ENCODE measurements at places on chromosomes 7 and 10.

- no peak for DNase-seq
Observed at GRCh38 chr10:126203746-126204145, 184.5 kb downstream of the ADAM12 start.

DNA sequence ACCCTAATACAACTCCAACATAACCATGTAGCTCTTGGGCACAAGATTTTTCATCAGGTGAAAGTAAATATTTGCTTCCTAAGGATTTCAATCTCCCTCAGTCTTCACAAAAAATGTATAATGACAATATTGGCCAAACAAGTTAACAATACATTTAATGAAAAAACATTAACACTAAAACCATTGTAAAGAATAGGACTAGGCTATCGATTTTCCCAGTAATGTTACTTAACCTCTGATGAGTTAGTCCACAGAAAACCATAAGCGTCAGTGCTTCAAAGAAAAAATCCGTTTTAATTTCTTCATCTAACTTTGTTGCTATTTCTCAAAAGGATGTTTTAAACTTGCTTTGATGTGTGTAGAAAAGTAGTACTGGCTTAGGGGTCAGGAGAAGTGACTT is 1.2 kb downstream of the ZNF33B start:
- no peak for DNase-seq

- DNase-seq = no peak
Observed at GRCh38 chr10:64076322-64076940, 555.2 kb downstream of the REEP3 start.

DNA sequence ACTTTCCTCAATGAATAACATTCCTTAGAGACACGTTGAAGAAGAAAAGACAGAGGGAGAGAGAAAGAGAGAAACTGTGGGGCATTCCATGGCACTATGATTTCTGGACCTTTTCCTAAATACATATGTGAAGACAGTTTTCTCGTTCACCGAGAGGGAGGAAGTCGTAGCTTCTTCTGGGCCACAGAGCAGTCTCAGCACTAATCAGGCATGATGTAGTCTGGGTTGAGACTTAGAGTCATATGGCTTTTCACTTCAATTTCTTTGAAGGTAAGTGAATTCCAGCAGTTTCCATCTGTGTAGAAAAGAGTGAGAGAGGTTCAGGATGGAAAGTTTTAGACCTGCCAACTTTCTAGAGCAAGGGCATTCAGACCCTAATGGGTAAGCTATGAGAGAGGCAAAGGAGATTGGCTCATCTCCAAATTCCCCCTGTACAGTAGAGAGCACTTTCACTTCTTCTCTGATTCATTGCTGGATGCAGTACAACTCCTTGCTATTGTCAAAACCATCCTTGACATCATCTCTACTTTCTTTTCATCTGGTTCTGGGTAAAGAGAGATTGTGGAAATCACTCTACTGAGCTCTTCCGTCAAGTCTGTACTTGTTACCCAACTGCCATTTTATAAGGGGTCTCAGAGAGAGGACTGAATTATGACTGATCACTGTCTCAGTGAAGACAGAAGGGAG is 31.5 kb upstream of the OR9A4 start:
- peak; percentile 17 for DNase-seq

- DNase-seq = no peak
Observed at GRCh38 chr7:10083766-10084165, 889.9 kb upstream of the PHF14 start.
